IMR-90 (cell line): ENCODE measurements at places on chromosomes 16 and 17. TPM values are rescaled to one million over a fixed set of nuclear protein-coding genes. Genes with fewer than 3 reads are reported as not detected.
A peak's percentile ranks its signal among the peaks of the same experiment; 100 is the strongest.

DNA sequence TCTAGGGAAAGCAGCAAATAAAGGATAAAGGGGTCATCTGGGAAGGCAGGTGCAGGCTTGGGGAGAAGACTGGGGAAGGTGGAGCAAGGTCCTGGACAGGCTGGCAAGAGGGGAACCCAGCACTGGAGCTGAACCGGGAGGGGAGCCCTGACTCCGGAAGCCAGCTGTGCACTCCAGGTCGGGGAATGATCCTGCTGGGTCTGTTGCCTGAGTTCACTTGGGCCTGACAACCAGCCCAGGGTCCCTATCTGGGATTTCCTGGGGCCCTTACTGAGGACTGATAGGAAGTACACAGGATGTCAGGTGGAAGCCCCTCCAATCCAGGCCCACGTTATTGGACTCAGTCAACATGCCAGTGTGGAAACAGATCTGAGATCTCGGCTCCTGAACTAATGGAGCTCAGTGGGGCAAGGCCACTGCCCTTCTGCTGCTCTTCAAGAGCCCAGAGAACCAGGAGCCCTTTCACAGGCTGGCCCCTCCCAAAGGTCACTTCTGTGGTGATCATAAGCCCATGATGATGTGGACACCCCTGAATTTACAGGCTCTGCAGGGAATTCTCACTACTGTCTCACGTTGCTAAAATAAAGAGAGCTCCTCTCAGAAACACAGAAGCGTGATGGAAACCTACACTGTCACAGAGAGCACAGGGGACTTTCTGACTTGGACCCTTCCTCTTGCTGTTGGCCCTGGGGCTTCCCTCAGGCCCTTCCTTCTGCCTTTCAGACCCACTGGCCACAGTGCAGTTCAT is 19.9 kb upstream of the PITPNM3 start:
- no peak for DNase-seq

GDPD3 gene
- under 0.01 and 0.28 TPM in 2 replicates for total RNA-seq

DNA sequence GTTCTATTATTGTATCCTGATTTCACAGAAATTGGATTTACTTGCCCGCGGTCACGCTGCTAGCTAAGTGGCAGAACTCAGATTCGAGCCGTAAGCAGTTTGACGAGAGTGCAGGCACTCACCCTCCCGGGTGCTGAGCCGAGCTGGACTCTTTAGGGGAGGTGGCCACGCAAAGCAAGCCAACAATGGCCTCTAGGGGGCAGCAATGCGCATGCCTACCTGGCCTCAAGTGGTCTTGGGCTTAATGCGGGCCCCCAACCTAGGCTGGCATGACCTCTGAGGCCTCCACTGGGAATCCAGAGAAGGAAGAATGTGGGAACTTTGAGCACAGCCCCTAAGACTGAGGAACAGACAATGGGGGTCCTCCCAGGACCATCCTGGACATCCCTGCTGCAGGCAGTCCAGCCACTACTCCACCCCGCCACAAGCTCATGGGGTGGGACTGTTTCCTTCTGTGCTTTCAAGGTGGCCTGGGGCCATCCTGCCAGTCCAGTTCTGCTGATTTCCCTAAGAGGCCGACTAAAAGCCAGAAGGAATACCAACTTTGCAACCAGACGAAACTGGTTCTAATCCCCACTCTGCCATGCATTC is 276.5 kb downstream of the XYLT1 start:
- DNase-seq = peak; percentile 16

DNA sequence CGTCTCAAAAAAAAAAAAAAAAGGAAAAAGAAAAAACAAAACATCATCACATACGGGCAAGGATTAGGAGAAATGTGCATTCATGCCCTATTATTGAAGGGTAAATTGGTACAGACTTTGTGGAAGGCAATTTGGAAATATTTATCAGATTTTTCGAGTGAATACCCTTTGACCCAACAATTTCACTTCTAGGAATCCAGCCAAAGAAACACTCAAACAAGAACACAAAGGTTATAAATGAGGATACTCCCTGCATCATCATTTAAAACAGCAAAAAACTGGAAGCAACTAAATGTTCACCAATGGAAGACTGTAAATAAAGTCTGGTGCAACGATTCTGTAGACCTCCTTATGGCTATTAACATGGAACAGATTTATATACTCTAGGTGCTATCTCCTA is 12.9 kb downstream of the ZNF423 start:
- no peak for DNase-seq

GNGT2 gene
- 0.18 and 0.56 TPM in 2 replicates for total RNA-seq

DNA sequence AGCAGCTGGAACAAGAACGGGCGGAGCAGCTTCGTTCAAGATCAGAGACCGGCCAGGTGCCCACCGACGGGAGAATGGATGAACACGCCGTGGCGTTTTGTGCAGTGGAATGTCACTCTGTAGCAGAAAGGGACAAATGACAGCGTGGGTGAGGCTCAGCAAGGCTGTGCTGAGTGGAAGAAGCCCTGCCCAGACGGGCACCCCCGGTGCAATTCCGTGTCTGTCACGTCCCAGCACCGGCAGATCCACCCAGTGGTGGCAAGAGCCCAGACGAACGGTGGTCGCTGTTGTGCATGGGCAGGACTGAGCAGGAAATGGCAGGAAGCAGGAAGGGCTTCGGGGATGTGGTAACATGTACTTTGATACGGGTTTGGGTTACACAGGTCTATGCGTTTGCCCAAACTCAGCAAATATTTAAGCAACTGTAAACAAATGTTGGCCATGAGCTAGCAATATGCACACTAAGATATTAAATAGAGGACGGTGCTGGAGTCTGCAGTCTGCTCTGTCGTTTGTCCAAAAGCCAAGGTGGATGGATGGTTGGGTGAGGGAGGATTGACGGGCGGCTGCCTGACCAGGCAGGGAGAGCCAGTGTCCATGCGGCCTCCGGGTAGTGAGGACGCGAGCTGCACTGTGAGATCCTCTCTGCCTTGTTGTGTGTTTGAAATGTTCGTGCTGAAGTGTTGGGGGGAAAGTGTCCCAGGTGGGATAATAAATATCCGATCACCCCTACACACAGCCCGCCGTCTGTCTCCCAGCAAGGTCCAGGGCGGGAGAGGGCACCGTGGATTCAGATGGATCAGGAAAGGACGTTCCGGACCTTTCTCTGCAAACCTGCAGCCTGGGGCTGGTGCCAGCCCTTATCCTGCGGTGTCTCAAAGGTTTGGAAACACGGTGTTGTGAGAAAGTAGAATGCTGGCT is 48.4 kb downstream of the COX4I1 start:
- no peak for DNase-seq

- DNase-seq = peak; percentile 97
Measured at GRCh38 chr16:84730406-84731106, 30.8 kb downstream of the USP10 start.

HOXB1 gene
- total RNA-seq = not detected in 2 replicates

- no peak for DNase-seq
Measured at GRCh38 chr17:1867307-1867706, 37.5 kb downstream of the RPA1 start.

DNA sequence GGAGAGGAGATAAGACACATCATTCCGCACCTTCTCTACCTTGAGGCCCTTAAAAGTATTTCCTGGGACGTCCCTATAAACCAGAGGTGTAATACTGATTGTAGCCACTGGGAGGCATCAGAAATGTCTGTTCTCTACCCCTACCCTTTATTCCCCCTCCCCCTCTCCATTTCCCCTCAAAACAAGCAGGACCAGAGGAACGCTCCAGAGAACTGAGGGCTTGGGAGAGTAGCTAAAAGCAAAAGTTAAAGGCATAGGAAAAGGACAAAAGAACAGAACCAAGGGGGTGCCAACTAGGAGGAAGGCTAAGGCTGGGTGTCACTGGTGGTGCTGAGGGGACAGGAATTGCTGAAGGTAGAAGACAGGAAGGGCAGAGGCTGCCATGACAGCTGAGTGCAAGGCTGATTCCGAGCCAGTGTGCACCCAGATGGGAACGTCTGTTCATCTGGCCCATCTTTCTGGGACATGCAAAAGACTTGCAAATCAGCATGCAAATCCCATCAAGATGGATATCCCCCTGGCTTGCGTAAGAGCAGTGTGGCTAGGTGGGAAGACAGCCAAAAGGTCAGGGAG is 6.7 kb downstream of the CAMTA2 start:
- DNase-seq = peak; percentile 46

DNA sequence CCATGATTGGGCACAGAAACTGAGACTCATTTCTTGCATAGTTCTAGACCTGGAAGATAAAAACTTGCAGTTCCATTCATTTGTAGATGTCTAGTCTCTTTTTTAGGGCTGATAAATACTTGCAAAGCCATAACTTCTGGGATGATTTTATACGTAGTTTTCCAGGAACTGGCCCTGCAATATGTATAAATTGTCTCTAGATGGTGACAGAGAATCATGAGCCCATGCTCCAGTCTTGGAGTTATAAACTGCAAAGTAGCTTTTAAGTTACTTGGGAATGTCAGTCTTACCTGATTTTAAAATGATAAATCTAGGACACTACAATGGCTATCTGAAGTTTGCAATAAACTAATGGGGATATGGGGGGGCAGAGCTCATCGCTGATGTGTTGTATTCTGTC is 3.0 kb upstream of the ADAMTS18 start:
- no peak for DNase-seq

DNA sequence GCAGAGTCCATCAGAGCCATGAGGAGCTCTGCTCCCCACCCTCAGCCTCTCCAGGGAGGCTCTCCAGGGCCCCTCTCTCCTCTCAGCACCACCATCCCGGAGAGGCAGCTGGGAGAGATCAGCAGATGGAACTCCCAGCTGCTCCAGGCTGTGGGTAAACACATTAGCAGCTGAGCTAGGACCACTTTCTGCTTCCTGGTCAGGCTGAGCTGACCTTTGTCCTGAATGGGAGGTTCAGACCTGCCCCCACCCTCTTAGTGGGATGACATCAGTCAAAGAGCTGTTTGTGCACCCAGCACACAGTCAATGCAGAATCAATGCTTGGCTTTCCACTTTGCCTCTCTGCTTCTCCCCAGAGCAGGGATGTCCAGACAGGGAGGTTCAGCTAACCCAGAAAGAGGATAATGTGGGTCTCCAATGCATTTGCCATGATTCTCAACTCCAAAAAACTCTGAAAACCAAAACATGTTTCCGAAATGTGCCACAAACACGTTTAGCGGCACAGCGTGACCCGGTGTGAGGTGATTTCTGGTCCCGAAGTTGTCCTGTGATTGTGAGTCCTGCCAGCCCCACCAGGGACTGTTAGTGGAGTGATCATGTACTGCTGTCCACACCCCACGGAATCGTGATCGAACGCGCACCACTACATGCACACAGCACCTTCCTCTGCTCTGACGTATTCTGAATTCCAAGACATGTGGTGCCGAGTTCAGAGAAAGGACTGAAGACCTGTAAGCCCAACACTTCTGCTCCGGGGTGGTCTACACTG is 6.7 kb downstream of the GPR142 start:
- no peak for DNase-seq

GRCh38 chr17:34167354-34167753 is 87.7 kb upstream of the CCL2 start:
- DNase-seq = peak; percentile 23

DNA sequence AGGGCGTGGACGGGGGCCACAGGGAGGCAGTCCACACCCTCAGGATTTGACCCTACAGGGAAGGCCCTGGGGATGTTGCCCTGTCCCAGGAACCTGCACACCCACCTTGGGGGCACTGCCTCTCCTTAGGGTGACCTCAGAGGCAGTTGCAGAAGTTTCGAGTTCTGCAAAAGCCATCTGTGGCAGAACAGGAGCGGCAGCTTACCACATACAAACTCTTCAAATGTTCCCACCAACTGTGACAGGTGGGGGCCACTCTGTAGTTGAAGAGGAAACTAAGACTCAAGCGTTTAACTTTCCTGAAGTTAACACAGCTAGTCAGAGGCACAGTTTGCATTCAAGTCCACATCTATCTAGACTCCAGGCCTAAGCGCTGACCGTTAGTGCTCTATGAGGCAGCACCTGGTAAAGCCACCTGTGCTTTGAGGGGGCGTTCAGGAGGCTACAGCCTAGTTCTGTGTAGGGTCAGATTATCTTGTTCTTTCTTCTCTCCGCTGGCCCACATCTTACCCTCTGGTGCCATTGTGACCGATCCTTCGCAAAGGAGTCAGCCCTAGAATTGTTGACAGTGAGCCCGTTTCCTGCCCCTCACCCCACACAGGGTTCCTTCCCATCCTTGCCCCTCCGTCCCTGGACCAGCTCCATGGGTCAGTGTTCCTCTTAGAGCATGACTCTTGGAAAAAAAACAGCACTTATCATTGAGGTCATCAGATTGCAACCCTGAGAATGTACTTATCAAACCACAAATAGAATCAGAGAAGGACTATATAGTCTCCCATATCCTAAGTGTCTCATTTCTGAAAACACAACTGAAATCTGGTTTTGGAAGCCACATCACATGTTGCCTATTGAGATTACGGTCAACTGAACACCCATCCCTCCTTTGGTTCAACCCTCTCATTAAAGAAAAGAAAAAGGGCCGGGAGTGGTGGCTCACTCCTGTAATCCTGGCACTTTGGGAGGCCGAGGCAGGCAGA is 45.4 kb downstream of the CDH1 start:
- no peak for DNase-seq

GRCh38 chr17:64984851-64985521 is 65.7 kb upstream of the LRRC37A3 start:
- DNase-seq = peak; percentile 23

GRCh38 chr16:59204589-59204988 is 470.5 kb upstream of the GOT2 start:
- no peak for DNase-seq

- DNase-seq = peak; percentile 49
Measured at GRCh38 chr17:81398176-81398831, 3.0 kb downstream of the BAHCC1 start.

HID1 gene
- 0.18 and 0.56 TPM in 2 replicates for total RNA-seq

GRCh38 chr16:12804395-12804794 is 708 bp upstream of the CPPED1 start:
- DNase-seq = no peak

GRCh38 chr16:17769065-17769464 is 298.3 kb upstream of the XYLT1 start:
- no peak for DNase-seq

DNA sequence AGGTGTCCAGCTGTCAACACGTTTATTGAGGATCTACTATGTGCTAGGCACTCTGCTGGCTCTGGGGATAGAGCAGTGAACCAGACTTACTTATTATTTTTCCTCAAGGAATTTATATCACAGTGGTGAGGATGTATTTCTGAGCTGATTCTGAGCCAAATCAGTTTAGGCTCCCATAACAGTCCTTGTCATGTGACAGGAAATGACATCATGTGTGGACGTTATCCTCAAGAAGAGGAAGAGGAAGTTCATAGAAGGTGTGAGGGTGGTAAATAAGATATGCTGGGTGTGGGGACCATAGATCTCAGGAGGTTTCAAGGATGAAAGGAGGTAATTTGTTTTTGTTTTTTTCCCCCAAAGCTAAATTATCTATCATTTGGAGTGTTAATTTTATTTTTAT is 873.5 kb upstream of the EEF2KMT start:
- DNase-seq = no peak

KRTAP17-1 gene
- not detected in 2 replicates for total RNA-seq

GRCh38 chr16:8958344-8959167 is 5.2 kb downstream of the USP7 start:
- DNase-seq = peak; percentile 69

DNA sequence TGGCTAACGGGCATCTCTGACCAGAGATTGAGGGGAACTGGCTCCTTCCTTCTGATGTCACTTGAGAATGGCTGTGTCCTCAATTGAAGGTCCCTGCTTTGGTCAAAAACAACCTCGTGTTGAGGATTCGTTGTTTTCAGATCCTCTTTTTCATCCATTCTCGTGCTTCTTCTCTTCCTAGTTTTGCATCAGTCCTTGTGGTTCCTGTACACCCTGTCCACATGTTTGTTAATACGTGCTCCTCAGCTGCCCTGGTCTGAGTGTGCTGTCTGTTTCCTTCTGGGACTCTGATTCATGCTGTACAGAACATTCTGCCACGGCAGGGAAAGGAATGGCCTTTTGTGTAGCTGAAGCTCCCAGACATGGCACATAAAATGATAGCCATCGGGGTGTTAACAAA is 863.2 kb upstream of the GOT2 start:
- peak; percentile 2 for DNase-seq
